ENCODE measurements at places on chromosomes 12 and 14.

- no peak for DNase-seq
Observed at GRCh38 chr12:48075832-48076231, 30.0 kb downstream of the SENP1 start.

- no peak for DNase-seq
Observed at GRCh38 chr14:73814153-73814552, 37.5 kb upstream of the PTGR2 start.

- DNase-seq: no peak
Observed at GRCh38 chr12:85016413-85016812, 19.7 kb downstream of the TSPAN19 start.

DNA sequence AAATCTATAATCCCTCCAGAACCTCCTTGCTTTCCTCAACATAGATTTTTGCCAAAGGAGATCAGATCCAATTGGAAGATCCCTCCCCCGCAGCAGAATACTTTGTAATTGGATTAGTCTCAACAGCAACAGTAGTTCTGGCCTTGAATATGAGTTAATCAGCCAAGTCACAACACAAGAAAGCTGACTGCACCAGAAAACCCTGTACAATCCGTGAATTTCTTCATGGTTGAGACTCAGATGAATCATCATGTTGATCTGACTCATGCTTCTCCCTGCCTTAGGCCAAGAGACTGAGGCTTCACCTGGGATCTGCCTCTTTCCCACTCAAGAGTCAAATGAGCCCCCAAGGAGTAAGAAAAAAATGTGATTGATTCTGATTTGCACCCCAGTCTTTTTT is 3.0 kb upstream of the METTL17 start:
- DNase-seq: no peak

DNA sequence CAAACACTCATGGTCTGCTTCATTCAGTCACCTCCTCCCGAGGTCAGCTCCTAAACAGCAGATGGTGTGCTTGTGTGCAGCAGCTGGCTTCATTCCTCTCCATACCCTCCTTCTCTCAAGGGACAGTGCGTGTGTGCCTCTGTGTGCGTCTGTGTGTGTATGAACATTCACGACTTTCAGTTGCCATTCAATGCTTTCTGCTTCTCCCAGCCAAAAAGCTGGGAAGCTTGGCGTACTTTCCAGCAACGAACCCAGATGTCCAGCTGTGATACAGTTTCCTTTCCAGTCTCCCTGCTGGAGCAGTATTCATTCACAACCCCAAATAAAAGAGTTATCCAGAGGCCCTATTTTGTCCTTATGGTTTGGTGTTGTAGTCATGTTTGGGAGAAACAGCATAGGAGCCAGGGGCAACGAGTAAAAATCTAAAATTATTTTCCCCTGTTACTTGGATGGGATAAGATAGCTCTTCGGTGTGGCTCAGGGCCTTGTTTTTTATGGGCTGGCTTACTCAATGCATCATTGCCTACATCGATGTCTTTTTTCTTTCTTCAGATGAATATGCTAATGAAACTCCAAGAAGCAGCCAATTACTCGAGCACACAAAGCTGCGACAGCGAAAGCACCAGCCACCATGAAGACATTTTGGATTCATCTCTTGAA is 379.3 kb downstream of the NAV3 start:
- peak; percentile 97 for DNase-seq

DNA sequence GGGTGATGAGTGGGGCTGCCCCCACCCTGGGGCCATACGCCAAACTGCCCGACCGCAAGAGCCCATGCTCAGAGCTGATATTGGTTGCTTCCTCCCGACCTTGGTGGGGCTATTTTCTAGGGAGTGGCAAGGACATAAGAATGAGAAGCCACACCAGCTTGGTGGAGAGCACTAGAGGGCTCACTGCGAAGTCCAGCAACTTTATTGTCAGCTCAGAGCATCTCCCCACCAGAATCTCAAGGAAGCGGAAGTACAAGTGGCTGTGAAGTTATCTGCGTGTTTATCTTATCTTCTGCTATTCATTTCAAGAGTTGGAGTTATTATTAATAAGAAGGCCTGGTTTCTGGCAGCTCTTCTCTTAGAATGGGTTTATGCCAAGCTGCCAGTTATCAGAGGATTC is 4.9 kb upstream of the PLXNC1 start:
- DNase-seq: no peak

GRCh38 chr14:71725922-71726579 is 206.2 kb upstream of the RGS6 start:
- no peak for DNase-seq

GRCh38 chr12:108783446-108783845 is 52.1 kb upstream of the CORO1C start:
- no peak for DNase-seq

- DNase-seq: no peak
Observed at GRCh38 chr14:102911541-102911951, 10.9 kb upstream of the AMN start.

- DNase-seq: no peak
Observed at GRCh38 chr14:29459531-29459930, 468.1 kb downstream of the PRKD1 start.

DNA sequence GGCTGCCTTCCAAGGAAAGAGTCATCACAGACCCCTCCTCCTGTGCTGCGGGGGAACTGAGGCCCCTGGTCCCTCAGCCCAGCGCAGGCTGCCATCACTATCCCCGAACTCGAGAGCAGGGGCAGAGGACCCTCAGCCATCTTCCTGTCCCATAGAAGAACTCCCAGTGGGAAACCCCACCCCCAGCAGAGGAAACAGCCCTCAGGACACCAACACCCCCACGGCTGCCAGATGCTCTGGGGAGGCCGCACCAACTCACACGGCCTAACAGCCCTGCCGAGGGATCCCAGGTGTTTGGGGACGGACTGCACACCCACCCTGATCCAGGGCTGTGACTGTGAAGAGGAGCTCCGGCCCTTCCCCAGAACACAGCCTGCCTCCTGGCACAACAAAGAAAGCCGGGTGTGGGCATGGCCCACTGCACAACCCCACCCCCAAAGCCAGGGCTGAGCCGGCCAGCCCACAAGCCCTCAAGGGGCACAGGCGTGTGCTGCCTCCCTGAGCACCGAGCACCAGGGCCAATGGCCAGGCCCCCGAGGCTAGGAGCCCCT is 16.3 kb upstream of the C14orf180 start:
- no peak for DNase-seq

DNA sequence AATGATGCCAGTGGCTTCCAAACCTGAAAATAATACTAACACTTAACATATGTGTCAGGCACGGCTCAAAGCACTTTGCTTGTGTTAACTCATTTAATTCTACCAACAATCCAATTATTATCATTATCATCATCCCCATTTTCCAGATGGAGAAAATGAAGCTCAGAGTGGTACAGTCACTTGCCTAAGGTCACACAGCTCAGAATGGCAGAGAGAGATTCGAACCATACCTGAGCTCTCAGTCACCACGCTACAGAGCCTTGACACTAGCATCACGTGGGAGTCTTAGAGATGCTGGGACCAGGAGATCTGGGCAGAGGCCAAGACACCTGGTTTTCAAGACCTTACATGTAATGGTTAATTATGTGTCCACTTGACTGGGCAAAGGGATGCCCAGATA is 34.2 kb downstream of the DHX37 start:
- DNase-seq: no peak

- DNase-seq: no peak
Observed at GRCh38 chr14:61290701-61291100, 9.6 kb upstream of the TMEM30B start.

DNA sequence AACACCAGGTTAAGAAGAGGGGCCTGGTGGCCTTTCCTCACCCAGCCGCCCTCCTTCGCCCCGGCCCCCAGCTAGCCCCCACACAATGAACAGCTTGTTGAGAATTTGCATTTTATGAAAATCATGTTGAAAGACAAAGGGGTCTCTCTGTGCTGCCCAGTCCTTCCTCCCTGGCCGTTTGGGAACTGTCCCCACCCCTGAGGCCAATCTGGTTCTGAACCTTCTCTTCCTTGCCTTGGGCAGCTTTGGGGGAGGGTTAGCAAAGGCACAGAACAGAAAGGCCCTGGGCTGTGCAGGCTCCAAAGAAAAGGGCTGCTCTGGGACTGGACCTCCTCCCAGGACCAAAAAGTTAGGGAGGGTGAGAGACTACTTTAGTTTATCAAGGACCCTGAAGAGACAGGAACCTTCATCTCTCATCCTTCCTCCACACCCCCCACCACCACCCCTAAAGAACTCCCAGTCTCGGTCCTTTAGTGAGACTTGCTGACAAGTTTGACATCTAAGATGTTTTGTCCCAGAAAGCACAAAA is 1.3 kb downstream of the TAMALIN start:
- DNase-seq: no peak

DNA sequence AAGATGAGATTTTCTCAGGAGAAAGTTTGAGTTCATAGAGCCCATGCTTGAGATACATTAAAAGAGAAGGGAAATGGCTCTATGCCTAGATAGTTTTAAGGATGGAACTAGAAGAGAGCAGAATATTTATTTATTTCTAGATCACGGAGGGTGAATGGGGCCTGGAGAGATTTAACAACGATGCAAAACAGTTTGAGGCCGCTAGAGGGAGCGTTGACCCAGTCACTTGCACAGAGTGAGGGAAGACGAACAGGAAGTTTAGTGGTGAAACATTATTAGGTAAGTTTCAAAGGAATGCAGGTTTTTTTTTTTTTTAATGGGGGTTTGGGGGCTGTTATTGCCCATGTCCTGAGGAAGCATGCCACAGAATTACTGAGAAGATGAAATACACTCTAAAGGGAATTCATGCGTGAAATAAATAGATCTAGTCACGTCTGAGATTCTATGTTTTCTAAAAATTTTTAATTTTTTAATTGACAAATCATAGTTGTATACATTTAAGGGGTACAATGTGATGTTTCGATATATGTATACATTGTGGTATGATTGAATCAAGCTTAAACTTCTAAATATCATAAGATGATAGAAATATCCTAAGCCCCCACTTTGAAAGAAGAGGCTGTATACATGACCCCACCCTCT is 14.8 kb upstream of the PPP1R1A start:
- peak; percentile 81 for DNase-seq

- no peak for DNase-seq
Observed at GRCh38 chr14:90883782-90884181, 67.6 kb upstream of the TTC7B start.

DNA sequence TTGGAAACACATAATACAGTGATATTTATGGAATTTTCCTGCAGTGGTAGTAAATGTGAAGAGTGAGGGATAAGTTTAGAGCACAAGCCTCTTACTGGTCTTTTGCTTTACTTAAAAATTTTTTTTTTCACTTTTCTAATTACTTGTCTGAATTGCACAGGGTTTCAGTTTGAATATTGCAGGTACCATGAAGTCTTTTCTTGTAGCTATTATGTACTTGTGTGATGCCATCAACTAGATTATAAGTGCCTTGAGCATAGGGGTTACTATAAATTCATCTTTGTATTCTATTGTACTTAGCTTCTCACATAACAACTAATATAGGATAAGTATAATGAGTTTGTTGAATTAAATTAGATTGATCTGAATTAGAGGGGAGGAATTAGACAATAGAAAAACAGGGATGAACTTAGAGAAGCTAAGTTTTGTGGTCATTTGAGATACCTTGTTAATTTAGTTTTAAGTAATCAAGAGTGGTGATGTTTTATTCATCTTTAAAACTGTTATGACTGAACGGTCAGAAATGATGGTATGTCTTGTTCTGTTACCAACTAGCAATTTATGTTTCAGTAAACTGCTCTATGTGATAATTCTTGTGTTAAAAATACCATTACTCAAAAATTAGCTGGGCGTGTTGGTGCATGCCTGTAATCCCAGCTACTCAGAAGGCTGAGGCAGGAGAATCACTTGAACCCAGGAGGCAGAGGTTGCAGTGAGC is 42.1 kb downstream of the CCDC91 start:
- DNase-seq: no peak

DNA sequence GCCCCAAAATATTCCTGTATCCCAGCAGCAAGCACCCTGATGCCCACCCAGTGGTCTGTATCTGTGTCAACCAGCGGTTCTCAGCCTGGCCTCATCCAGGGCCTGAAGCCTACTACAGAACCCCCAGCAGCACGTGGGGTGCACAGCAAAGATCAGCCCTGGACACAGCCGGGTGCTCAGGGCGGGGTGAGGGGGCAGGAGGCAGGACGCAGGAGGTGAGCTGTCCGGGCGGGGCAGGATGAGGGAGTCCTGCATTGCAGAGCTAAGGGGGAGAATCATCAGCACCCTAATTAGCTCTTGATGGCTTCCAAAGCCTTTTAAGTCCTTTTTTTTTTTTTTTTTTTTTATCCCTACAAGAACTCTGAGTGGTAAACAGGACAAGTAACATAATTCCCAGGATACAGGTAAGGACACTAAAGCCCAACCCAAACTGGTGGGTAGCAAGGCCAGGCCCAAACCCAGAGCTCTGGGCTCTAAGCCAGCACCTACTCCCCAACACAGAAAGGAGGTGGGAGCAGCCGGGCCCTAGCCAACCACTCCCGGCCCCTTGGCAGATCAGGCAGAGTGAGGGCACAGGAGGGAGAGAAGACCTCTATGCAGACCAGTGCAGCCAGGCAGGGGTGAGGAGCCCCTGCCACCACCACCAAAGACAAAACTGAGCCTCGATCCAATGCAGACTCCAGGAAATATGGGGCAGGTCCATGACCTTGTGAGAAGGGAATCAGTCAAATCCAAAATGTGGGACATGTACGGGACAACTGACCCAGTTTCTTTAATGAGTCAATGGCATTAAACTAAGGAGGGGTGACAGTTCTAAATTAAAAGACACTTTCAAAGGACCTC is 32.3 kb upstream of the EIF5 start:
- DNase-seq: no peak

DNA sequence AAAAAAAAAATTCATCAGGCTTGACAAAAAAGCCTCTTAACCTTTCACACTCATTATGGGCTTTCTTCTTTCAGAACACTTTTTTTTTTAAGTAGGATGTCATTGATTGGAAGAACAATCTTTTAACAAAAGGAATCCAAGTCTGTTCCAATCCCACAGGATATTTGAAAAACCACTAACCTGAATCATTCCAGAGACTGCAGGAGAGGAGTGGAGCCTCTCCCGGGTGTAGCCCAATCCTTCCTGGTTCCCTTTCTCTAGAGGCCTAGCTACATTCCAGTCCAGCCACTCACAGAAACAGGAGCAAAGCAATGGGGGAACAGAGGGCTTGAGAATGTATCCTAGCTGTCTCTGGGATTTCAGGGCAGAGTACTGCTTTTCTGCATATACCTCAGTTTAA is 4.3 kb downstream of the MFAP5 start:
- DNase-seq: no peak

GRCh38 chr14:37637341-37637740 is 41.9 kb downstream of the TTC6 start:
- no peak for DNase-seq

DNA sequence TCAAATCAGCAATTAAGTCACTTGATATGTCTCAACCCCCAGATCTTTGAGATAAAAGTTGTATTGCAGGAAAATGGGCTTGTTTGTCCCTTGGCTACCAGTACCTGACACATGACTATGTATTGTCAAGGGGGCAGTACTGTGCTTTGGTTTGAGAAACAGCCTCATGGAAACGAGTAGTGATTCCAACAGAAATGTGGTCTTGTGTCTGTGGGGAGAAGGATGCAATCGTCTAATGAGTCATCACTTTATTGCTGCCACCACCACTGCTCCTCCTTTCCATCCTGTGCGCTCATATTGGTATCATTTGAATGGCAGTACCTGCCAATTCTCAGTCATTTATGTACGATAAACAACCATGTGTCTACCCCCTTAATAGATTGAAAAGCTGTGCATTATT is 72.8 kb upstream of the ARHGAP5 start:
- no peak for DNase-seq

- DNase-seq: no peak
Observed at GRCh38 chr14:32100175-32100574, 23.1 kb downstream of the ARHGAP5 start.

Data from NCI-H1417 (cell line).